Stimulated activated CD4-positive, alpha-beta T cell treated with anti-CD3 and anti-CD28 coated beads, Interleukin-4, amount 100 ng/mL, for 24 hours (primary cell): ENCODE measurements at places on chromosomes 5 and 9.

- no peak for DNase-seq
These were observed 182.7 kb downstream of the KCNN2 start for GRCh38 chr5:114544561-114544960.

GRCh38 chr5:143796125-143796524 lies 15.8 kb upstream of the HMHB1 start:
- DNase-seq: no peak

DNA sequence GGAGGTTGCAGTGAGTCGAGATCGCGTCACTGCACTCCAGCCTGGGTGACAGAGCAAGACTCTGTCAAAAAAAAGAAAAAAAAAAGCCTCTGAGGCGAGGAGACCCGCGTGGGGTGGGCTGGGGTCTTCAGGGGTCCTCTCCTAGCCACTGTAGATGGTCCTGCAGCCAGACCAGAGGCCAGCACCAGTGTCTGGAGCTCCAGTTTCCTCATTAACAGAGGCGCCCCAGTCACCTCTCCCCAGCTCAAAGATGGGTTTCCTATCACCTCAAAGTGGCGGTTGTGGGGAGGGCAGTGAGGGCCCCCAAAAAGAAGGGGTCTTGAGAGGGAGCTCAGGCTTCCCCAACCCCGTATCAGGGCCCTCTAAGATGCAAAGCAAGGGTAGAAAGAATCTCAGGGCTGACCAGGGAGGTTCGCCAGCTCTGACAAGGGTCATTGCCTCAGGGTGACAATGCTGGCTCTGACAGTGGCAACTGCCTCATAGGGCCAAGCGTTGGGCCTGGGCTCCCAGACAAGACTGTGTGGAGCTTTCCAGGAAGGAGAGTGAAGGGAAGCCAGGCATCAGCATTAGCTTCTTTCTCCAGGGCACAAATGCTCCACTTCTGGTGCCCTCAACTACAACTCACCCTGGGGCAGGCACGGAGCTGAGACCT lies 15.0 kb downstream of the STK10 start:
- no peak for DNase-seq

DNA sequence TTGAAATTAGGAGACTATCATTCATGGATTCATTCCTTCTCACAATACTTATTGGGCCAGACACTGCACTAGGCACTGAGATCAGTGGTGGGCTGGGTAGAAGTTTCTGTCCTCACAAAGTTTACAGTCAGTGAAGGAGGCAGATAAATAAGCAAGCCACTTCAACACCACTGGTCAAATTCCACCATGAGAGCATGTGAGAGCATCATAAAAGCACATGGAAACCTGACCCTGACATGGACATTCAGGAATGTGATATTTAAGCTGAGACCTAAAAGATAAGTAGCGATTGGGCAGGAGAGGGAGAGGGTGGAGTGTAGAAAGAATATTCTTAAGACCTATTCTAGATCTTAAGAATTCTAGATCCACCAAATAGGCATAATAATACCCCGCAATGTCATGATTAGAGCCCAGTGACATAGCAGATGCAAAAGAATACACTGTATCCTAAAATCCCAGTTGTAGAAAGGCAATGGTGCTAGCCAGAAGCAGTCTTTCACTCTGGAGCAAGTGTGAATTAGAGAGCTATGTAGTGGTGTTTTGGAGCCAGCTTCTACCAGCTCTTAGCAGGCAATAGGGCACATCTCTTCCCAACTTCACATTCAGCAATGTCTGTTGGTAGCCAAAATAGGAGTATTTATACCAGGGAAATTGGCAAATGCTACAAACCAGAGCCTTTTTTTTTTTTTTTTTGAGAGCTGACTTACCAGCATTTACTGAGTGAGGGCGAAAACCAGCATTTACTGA lies 46.4 kb downstream of the SH3RF2 start:
- no peak for DNase-seq

- no peak for DNase-seq
These were observed 41.7 kb downstream of the C5orf15 start for GRCh38 chr5:133926489-133927299.

GRCh38 chr5:157993986-157994691 lies 135.2 kb upstream of the CLINT1 start:
- no peak for DNase-seq

DNA sequence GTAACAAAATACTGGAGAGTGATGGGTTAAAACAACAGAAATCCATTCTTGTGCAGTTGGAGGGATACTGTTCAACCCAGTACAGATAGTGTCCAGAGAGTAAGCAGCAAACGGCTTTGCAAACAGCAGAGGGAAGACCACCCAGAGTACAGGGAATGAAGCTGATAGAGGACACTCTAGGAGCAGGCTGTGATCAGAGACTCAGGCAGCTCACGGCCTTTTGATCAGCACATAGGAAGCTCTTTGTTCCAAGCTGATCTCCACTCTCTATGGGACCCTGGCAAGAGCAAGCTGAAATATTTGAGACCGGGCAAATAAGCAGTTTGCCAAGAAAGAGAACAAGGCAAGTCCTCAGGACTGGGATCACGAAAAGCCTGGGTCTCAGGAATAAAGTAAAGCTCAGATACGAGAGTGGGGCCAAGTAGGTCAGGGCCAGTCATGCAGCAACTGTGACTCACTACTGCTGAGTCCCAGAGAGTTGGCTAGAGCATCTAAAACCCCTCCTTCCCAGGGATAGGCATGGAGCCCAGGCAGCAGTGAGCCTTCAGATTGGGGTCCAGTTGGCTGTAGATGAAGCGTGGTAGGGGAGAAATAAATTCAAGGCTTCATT lies 52.4 kb downstream of the MELK start:
- no peak for DNase-seq

- no peak for DNase-seq
These were observed 213.4 kb downstream of the MARCHF11 start for GRCh38 chr5:15966066-15966640.

GRCh38 chr9:93598647-93599241 lies 22.4 kb downstream of the PHF2 start:
- DNase-seq: no peak

- DNase-seq: no peak
These were observed 151.5 kb downstream of the TAF11L14 start for GRCh38 chr5:17785774-17786173.

- DNase-seq: no peak
These were observed 132.7 kb downstream of the UNC13B start for GRCh38 chr9:35294556-35294955.

DNA sequence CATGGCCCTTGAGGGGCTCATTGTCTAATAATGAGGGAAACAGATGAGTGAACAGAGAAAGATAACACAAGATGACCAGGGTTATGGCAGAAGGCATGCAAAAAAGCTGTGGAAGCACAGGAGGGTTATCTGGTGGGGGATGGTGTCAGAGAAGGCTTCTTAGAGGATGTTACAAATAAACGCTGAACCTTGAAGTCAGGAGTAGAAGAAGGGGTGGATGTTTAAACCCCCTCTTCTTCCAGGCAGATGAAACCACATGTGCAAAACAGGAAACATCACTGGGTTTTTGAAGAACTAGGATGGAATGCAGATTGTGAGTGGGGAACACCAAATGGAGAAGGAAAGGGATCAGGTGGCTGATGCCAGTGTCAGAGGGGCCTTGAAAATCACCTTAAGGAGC lies 41.8 kb upstream of the NR5A1 start:
- DNase-seq: no peak

- no peak for DNase-seq
These were observed 382.3 kb downstream of the PTPRD start for GRCh38 chr9:10230512-10230911.

- no peak for DNase-seq
These were observed 8.3 kb downstream of the ATOX1 start for GRCh38 chr5:151750121-151750520.

- DNase-seq: no peak
These were observed 120.4 kb upstream of the OSMR start for GRCh38 chr5:38725371-38725865.

- no peak for DNase-seq
These were observed 45.5 kb upstream of the HMGCS1 start for GRCh38 chr5:43358726-43359125.

DNA sequence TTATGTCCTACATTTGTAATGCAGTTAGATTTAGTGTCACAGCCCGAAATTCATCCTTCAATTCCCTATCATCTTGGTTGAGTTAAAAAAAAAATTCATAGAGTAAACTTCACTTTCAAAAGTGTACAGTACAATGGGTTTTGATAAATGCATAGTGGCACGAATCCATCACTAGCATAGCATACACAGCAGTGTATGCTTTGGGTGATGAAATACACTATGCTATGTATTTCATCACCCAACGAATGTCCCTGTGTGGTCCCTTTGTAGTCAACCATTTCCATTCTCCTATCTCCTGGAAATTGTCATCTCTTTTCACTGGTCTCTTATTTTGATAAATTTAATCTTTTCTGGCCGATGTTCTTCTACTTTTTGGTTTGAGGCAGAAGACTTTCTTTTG lies 129.4 kb upstream of the BASP1 start:
- DNase-seq: no peak

DNA sequence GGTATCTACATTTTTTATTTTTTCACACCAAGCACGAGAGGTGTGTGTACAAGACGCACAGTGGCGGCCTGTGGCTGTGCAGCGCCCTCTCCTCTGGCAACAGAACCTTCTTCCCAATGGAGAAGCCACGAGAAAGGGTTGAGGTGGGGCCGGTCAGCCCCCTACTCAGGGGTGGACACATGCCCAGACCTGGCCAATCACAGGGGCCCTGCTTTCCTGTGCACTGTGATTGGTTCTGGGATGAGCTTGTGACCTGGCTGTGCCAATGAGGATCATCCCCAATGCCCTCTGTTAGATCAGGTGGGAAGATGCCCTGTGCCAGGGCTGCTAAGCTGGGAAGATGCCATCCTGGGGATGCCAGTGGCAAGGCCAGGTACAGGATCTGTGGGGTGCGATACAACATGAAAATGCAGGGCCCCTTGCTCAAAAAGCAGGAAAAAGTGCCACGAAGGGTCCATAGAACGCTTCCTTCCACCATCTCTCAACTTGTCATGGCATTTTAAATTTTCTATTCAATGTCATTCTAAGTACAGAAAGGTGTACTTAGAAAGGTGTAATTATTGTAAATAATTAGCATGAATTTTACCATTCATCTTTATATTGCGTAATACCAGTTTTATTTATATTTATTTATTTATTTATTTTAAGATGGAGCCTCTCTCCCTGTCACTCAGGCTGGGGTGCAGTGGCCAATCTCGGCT lies 15.4 kb downstream of the IER5L start:
- no peak for DNase-seq

GRCh38 chr9:98491231-98491651 lies 217.5 kb downstream of the GABBR2 start:
- DNase-seq: no peak

DNA sequence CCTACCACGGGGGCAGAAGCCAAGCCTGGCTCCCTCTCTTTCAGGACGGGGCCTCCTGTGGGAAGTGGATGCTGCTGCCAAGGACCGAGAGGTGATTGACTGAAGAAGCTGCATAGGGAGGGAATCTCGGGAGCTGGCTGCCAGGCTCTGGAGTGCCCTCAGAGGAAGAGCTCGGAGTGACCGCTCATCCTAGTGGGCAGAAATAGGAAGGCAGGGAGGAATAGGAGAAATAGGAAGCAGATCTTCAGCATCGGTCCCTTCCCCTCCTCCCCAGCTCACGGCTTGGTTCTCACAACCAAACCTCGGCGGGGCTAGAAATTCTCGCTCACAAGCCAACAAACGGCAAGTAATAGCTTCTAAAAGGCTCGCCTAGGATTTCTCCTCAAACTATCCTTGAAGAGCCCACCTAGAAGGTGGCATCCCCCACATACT lies 159.9 kb upstream of the RAI14 start:
- no peak for DNase-seq

DNA sequence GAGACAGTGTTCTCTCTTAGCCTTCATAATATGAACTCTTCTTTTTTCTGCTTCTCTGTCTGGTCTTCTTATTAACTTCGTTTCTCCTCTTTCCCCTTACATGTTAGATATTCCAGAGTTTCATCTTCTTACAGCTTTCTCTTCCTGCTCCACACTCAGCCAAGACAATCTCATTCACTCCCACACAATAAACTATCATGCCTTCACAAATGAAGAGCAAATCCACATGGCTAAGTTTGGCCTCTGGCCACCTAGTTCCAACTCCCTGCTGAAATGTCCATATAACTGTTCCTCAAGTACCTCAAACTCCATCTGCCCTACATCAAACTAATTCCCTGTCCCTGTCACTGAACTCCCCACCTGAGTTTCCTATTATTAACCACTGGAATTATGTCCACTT lies 18.4 kb downstream of the IL33 start:
- DNase-seq: no peak

GRCh38 chr9:16217943-16218701 lies 652.3 kb downstream of the BNC2 start:
- DNase-seq: no peak

GRCh38 chr5:177412603-177413233 lies 3.4 kb upstream of the F12 start:
- no peak for DNase-seq

DNA sequence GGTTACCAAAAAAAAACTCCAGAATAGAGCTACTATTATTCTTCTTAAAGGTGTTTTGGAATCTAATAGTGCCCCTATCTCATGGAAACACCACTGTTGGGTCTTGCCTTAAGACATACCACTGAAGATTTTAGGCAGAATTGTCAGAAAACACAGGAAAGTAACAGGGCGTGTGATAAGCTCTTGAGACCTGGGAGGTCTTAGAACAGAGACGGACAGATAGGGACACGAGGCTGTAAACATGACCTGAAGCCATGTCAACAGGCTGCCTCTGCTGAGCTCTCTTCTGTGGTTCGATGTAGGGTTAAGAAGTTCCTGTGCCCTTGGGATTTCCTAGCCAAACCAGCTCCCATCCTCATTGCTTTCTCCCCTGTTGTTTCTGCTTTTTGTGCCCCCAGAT lies 69.3 kb downstream of the CTSL start:
- DNase-seq: no peak
